ENCODE measurements at places on chromosomes 12 and 14.

GRCh38 chr14:71742485-71742884 is 189.7 kb upstream of the RGS6 start:
- no peak for DNase-seq

GRCh38 chr12:66065641-66066136 is 64.9 kb downstream of the LLPH start:
- no peak for DNase-seq

- no peak for DNase-seq
Observed at GRCh38 chr14:76977793-76978720, 50.5 kb downstream of the IRF2BPL start.

- DNase-seq: no peak
Observed at GRCh38 chr14:78535041-78535440, 364.9 kb downstream of the NRXN3 start.

All from H9 (cell line).